ENCODE measurements at places on chromosomes 1 and 21.

- no peak for DNase-seq
Observed at GRCh38 chr1:225470211-225471108, 42.6 kb upstream of the LBR start.

GRCh38 chr1:227532019-227532619, 31.2 kb upstream of the ZNF678 start:
- DNase-seq, result no peak

- no peak for DNase-seq
Observed at GRCh38 chr1:59244891-59245290, 52.0 kb upstream of the FGGY start.

DNA sequence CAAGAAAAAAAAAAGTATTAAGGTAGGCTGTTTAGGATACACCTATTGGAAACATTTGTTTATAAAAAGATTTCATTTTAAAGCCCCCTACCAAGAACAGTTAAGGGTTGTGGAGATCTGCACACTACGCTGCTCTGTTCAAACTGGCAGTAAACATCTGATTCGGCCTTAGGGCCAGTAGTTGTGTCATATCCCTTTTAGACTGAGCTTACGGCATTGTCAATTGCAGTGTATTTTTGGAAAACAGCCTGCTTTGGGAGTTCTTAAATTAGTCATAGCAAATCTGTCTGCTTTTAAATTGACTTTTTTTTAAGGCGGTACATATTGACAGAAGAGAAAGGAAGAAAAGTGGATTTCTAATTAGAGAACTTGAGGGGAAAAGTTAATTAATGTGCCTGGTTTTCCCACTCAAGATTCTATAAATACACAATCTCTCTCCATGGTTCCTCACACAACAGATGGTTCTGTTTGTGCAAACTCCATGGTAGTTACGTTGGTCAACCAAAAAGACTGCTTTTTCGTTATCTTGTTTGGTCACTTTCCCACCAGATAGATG, 1.7 kb upstream of the ELK4 start:
- no peak for DNase-seq

DNA sequence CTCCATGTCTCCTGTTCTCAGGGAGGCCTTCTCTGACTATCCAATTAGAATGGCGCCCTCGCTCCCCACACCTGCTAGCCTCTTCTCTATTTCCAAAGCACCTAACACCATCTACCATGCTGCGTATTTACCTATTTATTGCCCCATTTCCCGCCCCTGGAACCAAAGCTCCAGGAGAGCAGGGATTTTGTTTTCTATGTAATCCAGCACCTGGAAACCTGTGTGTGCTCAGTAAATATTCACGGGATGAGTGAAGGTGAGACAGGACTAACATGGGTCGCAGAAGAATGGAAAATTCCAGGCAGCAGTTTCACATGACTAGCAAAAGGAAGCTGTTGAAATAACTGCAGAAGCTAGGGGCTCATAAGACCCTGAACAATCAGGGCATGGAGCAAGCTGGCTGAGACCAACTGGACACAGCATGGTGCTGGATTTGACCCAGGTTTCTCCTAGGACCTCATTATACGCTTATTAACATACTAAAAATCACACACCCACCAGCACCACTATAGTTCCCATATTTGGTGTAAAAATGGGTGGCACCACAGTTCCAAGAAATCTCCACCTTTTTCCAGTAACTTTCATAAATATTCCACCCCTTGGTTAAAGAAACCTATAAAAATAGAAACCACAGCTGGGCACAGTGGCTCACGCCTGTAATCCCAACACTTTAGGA, 15.1 kb upstream of the TENT5B start:
- DNase-seq, result no peak

- DNase-seq, result no peak
Observed at GRCh38 chr1:169207797-169208520, 101.5 kb downstream of the ATP1B1 start.

DNA sequence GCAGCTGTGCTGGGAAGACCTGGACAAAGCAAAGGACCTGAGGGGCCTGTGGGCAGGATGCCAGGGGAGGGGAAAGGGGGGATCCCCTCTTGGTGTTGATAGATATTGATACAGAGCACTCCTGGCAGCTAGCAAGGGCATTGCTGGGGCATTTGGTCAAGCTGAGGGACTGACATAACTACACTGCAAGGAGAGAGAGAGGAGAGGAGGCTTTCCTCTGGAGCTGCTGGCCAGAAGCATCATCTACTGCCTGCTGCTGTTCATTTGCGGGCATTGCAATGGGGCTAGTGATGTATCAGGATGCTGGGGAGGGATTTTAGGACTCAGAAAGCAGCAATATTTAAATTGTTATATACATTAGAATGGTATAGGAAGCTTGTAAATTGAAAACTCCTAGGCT, 142.0 kb downstream of the ZNF648 start:
- DNase-seq, result no peak

DNA sequence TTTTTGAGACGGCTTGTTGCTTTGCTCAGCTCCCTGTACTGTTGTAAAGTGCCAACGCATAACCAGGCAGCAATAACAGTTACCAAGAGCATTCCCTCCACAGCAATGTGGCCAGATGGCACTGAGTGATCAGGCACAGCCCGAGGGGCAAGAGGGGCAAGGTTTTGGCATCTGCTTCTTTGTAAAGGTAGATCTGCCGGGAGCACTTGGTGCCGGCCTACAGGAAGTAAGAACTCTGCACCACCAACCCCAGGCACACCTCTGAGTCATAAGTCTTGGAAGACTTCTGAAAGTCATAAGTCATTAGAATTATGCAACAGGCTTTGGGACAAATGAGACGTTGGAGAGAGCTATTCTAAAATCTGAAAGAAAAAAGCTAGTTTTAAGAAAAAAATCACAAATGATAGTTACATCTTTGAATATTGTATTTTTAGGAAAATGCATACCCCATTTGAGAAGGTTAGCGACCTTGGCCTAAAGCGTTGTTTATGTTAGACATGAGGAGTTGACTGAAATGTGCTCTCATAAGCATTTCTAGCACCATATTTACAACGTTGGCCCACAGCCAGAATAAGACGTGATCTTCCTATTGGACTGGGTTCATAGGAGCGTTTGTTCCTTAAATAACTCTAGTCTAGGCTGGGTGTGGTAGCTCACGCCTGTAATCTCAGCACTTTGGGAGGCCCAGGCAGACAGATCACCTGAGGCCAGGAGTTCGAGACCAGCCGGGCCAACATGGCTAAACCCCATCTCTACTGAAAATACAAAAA, 37.7 kb upstream of the MAP10 start:
- no peak for DNase-seq

DNA sequence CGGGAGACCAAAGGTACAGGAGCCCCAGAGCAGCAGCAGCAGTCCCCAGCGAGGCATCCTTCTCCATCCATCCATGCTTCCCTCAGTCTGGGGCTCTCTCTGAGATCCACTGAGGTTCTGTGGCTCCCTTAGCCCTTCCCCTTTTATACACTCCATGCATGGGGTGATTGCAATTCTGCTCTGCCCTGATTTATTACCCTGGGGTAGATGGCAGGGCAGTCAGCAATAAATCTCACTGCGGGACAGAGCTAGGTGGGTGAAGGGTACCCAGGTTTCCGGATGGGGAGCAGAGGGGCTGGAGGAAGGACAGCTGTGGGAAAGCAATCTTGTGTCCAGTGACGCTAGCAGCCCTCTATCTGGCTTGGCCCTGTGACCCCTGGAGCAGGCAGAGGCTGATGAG, at the start of gene REN:
Gene REN, minus strand, starts transcription at position 119 of the 400 bp plus-strand sequence. Its CDS starts 44 bp downstream, at position 75.
- no peak for DNase-seq

- no peak for DNase-seq
Observed at GRCh38 chr1:3785045-3785444, 11.3 kb downstream of the LRRC47 start.

- DNase-seq, result no peak
Observed at GRCh38 chr1:117051224-117052064, 8.7 kb upstream of the TTF2 start.

- DNase-seq, result no peak
Observed at GRCh38 chr1:220890602-220891001, 11.4 kb downstream of the HLX start.

- no peak for DNase-seq
Observed at GRCh38 chr1:175920381-175920780, 177.0 kb upstream of the TNR start.

- no peak for DNase-seq
Observed at GRCh38 chr1:152878042-152878441, at the start of gene SMCP. Gene SMCP (plus strand): TSS chr1:152878322. CDS start chr1:152884423, 6,101 bp downstream.
